ENCODE measurements at places on chromosomes 1 and 21.

GRCh38 chr1:181112071-181112929 is 23.8 kb downstream of the IER5 start:
- peak; percentile 75 for DNase-seq

GRCh38 chr1:158607296-158607695 is 2.2 kb downstream of the OR10Z1 start:
- no peak for DNase-seq

- DNase-seq, result peak; percentile 86
Measured at GRCh38 chr1:16014509-16015482, 3.0 kb downstream of the HSPB7 start.

DNA sequence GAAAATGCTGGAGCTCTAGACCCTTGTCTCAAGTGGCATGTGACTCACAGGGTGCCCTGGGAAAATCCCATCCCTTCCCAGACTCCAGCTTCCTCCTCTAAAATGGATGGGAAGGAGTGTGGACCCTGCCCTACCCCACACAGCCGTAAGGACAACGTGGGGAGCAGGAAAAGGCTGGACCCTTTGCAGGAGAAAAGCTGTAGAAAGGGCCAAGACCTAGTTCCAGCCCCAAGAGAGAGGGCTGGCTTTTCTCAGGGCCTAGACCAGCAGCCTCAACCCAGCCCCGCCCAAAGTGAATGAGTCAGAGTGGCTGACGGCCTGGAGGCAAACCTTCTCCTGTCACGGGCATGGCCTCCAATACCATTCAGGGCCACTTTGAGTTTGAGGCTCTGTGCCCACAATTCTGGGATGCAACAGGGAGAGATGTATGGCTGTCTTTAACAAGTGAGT is 1.1 kb downstream of the LAMB3 start:
- DNase-seq, result peak; percentile 94

GRCh38 chr1:206705726-206706297 is 21.1 kb downstream of the MAPKAPK2 start:
- no peak for DNase-seq

- DNase-seq, result no peak
Measured at GRCh38 chr1:40676501-40676900, 11.0 kb upstream of the RIMS3 start.

- DNase-seq, result no peak
Measured at GRCh38 chr1:36465731-36466369, 1.7 kb upstream of the MRPS15 start.

GRCh38 chr1:184854496-184855140 is 100.0 kb upstream of the EDEM3 start:
- DNase-seq, result no peak

DNA sequence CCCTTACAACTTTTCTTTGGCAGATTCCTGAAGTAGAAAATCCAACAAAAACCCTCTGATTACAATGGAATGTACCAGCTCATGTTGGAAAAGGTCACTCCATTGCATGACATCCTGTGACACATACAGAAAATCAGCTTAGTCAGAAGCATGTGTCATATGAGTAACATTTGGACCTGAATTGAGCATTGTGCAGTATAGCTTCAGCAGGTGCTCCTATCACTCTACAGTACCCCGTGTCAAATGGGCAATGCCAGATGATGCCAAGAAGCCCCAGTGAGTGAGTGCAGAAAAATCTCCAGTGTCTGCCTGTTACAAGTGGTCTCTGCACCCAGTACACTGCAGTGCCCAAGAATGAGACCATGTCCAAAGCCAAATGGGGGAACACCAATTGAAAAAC is 129.7 kb upstream of the RUNX1 start:
- no peak for DNase-seq

DNA sequence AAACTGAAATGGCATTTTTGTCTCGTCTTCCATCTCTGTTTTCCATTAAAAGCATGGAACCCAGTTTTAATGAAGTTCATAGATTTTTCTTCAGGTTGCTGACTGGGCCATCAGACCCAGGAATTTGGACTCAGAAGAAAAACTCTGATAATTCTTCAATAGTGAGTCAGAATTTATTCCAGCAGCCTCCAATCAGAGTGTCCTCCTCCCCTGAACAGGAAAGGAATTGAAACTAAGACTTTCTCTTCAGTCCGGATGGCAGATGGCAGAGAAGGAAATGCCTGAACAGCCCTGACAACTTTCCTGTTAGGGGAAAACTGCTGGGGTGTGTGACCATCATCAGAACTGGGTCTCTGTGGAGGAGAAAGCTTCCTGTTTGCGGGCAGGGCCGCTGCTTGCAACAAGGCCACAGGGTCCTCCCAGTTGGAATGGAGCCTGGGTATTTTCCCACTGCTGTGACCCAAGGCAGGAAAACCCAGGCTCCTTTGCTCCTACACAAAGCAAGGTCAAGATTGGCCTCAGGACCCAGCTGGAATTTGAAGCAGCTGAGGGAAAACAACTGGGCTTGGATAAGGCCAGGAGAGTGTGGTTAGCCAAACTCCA is 20.7 kb downstream of the CD34 start:
- DNase-seq, result peak; percentile 80

DNA sequence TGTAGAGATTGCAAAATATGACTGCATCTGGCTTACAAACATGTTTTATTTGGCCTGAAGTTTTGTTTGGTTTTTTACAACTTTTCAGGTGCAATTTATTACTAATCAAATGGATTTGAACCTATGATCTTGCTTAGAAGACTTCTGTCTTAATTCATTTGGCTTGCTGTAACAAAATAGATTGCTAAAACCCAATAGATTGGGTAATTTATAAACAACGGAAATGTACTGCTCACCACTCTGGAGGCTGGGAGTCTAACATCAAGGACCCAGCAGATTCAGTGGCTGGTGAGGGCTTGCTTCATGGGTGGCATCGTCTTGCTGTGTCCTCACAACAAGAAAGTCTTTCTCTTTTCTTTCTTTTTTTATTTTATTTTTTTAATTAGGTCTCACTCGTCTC is 72.9 kb downstream of the LBR start:
- DNase-seq, result no peak

DNA sequence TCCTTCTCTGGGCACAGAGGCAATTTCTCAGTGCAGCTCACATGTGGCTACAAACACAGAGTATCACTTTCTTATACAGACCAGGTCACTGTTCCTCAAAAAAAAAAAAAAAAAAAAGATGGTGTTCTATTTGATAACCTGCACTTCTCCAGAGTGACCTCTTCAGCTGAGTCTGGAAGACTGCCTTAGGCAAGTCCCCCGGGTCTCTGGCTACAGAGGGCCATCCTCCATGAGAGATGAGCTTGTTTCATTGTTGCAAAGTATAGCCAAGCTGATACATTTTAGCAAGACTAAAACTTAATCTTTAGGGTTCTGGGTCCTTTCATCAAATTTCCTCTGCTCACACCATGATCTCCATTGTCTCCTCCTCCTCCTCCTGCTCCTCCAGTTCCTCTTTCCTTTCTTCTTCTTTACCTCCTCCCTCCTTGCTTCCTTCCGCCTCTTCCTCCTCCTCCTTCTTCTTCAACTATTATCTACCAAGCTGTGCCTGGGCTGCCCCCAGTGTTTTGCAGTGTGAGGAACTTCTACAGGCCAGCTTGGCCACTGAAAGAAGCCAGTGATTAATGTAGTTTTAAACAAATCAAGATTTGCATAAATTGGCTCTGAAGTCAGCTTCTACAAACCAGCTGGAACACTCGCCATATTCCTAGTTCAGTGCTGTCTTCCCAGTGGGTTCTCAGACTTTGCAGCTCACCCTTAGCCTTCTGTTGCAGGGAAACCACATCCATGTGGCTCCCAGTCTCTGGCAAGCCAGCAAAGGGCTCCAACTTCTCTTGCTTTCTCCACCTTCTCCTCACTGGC is 139.4 kb downstream of the RUNX1 start:
- DNase-seq, result no peak

DNA sequence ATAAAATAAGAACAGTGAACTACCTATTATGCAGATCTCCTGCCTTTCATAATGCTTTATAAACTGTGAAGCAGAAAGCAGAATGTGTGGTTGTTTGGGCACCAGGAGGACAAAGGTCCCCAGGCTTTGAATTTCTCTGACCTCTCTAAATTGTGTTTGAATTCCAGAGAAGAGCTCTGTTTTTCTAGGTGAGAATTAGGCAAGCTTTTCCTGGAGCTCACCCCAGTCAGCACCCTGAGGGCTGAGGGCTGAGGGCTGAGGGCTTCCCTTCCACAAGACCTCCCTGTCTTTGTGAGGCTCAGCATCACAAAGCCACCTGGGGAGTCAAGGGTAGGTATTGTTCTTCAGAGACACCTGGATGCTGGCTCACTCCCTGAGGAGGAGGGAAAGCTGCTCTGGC is 45.5 kb upstream of the LRIG2 start:
- no peak for DNase-seq

GRCh38 chr1:19765623-19766022 is 34.1 kb downstream of the TMCO4 start:
- DNase-seq, result peak; percentile 43

DNA sequence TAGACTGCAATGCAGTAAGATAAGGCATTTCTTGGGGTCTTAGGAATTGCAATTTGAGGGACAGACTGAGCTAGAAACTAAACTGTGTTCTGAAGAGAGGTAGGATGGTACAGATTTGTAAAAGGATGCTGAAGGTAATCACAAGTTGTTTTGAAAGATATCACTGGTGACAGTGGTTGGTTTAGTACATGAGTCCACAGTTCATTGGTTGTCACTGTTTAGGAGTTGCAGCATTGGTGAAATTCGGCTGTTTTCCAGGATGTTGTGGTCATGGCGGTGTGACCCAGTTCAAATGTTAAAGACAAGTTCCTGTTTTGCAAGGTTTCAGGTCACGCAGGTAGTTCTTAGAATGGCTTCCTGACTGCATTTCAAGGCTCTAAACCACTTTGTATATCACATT is 292.8 kb upstream of the B3GALT2 start:
- peak; percentile 21 for DNase-seq

DNA sequence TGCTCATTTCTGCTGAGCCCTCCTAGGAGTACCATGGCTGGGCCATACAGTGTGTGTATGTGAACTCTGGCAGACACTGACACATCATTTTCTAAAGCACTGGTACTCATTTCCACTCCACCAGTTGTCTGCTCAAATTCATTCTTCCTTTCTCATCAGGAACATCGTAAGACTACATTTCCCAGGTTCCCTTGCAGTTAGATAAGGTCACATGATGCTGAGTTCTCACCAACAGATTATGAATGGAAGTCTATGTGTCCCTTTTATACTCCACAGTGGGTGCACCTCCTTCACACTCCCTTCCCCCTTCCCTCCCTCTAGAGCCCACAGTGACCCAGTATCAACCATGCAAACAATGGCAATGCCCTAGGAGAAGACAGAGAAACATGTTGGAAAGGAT is 38.3 kb upstream of the PAX7 start:
- DNase-seq, result no peak

- no peak for DNase-seq
Measured at GRCh38 chr1:24295535-24295934, 23.6 kb upstream of the GRHL3 start.

GRCh38 chr1:87474098-87474497 is 145.4 kb downstream of the LMO4 start:
- no peak for DNase-seq

DNA sequence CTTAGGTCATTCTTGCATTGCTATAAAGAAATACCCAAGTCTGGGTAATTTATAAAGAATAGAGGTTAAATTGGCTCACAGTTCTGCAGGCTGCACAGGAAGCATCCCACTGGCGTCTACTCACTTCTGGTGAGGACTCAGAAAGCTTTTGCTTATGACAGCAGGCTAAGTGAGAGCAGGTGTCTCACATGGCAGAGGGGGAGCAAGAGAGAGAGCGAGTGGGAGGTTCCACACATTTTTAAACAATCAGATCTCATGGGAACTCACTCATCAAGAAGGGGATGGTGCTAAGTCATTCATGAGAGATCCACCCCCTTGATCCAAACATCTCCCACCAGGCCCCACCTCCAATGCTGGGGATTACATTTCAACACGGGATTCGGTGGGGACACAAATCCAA is 13.6 kb upstream of the RGS4 start:
- no peak for DNase-seq

GRCh38 chr1:210262167-210262896 is 29.7 kb downstream of the SERTAD4 start:
- no peak for DNase-seq

GRCh38 chr1:214006845-214007244 is 19.1 kb downstream of the PROX1 start:
- DNase-seq, result no peak

- DNase-seq, result peak; percentile 81
Measured at GRCh38 chr1:201530741-201531531, 8.0 kb upstream of the NAV1 start.

- no peak for DNase-seq
Measured at GRCh38 chr1:160171354-160171753, 19.0 kb upstream of the CASQ1 start.

DNA sequence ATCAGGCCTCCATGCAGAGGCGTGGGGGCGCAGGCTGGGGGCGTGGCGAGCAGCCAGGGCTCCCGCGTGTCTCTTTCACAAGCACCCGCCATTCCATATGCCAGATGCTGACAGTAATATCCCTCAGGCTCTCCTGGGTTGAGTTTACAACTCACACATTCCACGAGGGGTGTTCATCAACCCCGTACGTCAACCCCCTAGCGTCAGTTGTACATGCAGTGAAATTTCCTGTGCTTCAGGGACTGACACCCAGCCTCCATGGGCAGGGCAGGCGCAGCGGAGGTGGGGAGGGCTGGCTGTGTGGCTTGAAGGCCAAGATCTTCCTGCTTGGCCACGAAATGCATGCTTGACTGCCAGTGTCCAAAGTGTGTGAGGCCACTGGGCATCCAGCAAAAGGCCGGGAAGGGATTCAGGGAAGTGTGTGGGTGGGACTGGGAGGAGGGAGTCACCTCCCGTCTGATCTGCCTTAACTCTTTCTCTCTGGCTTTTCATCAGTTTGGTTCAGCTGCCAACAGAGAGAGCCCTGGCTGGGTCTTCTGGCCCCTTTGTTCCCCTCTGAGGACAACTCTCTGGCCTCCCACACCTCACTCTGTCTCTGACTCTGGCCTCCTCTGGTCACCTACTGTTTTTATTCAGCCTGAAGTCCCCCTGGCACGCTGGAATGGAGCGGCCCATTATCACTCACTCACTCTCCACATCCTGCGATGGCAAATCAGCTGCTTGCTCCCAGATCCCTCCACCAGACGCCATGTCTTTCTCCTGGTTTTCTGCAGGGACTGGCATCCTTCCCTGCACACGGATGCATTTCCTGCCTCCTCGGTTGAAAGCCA is 33.8 kb downstream of the CLIC6 start:
- no peak for DNase-seq

DNA sequence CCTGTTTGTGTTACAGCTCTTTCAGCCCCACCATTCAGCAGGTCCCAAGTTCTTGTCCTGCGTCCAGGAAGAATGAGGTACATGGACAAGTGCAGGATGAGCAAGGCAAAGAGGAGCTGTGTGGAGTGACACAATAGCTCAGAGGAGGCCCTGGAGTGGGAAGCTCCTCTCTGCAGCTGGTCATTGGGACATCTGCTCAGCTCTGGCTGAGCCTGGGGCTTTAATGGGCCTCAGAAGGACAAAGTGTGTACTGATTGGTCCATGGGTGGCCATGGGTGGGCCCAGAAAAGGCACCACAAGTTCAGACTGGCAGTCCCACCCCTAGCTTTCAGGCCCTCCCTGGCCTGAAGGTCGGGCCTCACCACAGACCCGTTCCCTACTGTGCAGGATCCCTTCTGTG is 14.7 kb upstream of the HYI start:
- no peak for DNase-seq

GRCh38 chr1:117674521-117675400 is 68.9 kb downstream of the TENT5C start:
- no peak for DNase-seq

- peak; percentile 69 for DNase-seq
Measured at GRCh38 chr1:109161858-109162606, 48.1 kb downstream of the ELAPOR1 start.
